ENCODE measurements at places on chromosomes 4 and X. TPM values are rescaled to one million over a fixed set of nuclear protein-coding genes. Genes with fewer than 3 reads are reported as not detected.
A peak's percentile ranks its signal among the peaks of the same experiment; 100 is the strongest.

- H3K27ac ChIP-seq: no peak overlapping the region
- H3K4me3 ChIP-seq: peak overlapping the region; percentile 61
- H3K27me3 ChIP-seq: no peaks in the 10 kb centered on the region
- H3K36me3 ChIP-seq: no peaks in the 10 kb centered on the region
These were observed 446 bp upstream of the UBE2A start for GRCh38 chrX:119573840-119574393.

The DCLK2 gene
- total RNA-seq: 0.37 TPM

DNA sequence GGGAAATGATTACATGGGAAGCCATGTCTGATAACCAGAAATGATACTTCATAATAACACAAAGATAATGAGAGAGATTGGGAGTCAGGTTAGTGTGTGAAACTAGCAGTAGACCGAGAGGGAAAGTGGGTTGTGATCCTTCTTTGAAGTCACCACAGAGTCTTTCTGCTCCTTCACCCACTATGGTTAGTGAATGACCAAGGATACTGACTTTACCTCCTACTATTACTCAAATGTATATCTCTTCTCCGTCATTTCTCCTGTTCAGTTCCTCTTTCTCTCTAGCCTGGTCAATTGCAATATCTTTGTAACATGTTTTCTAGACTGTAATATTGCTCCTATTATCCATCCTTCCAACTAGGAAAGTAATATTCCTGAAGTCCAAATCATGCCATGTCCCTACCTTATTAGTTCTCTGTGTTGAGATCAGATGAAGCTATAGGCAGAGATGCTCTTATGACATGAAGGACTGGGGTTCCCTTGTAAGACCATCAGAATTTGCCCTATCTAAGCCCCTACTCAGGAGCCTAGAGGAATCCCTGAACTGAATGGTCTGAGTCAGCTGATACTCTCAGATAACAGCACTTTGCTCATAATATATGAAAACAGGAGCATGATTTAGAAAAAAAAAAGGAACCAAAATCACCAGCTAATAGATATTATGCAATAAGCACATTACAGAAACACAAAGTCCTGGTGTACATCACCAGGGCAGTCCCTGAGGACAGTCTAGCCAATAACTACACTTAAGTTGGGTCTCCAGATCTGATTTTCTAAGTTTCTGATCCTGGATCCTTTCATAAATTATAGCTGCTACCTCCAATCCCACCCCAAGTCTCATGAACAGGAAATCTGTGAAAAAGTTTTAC, 81.2 kb downstream of the SHROOM3 start:
- no peaks in the 10 kb centered on the region for H3K36me3 ChIP-seq
- H3K27me3 ChIP-seq: no peaks in the 10 kb centered on the region
- H3K4me1 ChIP-seq: no peaks in the 10 kb centered on the region
- H3K27ac ChIP-seq: no peak overlapping the region

The EMCN gene
- total RNA-seq: not detected

DNA sequence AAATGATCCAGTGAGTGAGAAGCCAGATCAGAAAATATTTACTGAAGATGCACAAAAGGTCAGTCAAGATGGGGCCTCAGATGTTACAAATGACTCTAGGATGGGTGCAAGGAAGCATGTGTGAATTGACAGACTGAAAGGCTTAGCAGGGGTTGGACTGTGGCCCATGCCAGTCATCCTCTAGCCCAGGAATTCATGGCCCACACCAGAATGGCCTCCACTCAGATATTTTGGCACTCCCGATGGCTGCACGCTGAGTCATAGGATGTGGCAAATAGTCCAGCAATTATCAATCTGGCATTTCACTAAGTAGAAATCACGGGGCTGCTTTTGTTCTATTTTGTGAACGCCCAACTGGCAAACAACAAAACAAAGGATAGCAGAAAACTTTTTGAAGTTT, 406.5 kb downstream of the IQCM start:
- no peak for DNase-seq
- no peaks in the 10 kb centered on the region for H3K27me3 ChIP-seq
- no peaks in the 10 kb centered on the region for H3K4me1 ChIP-seq
- no peaks in the 10 kb centered on the region for H3K36me3 ChIP-seq

- H3K36me3 ChIP-seq: no peaks in the 10 kb centered on the region
- H3K4me1 ChIP-seq: no peaks in the 10 kb centered on the region
- no peak for DNase-seq
These were observed 485.7 kb upstream of the HS3ST1 start for GRCh38 chr4:11914406-11914805.

The GPRASP3 gene
- 19.8 TPM for total RNA-seq

GRCh38 chr4:80336582-80336981, 1.1 kb downstream of the CFAP299 start:
- H3K36me3 ChIP-seq: no peaks in the 10 kb centered on the region
- H3K27me3 ChIP-seq: peaks cover 9% of the 10 kb centered on the region
- DNase-seq: peak; percentile 50
- H3K4me3 ChIP-seq: 0 out of 2 replicates have a peak overlapping the region, but pooled peaks have one; percentile 84
- no peaks in the 10 kb centered on the region for H3K4me1 ChIP-seq

DNA sequence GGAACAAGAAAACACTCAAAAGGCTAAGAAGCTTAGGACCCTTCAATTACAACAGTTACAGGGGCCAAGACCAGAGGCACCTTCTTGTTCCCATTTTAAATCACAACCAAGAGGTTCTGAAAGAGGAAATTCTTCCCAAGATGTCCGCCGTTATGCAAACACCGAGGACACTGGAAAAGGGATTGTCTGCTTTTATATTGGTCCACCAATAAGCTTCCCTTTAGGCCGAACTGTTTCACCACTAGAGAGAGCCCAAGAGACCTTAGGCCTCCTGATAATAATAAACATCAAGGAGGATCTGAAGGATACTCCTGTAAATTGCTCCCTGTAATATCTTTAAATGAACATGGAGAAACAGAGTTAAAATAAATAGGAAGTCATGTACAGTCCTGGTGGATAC, 92.6 kb upstream of the NLRP2B start:
- no peak overlapping the region for H3K4me3 ChIP-seq
- no peak for DNase-seq
- no peaks in the 10 kb centered on the region for H3K36me3 ChIP-seq
- H3K27ac ChIP-seq: no peak overlapping the region
- no peaks in the 10 kb centered on the region for H3K27me3 ChIP-seq

The GRPR gene
- 18.5 TPM for total RNA-seq

- H3K36me3 ChIP-seq: no peaks in the 10 kb centered on the region
- DNase-seq: no peak
- no peak overlapping the region for H3K27ac ChIP-seq
- H3K4me1 ChIP-seq: no peaks in the 10 kb centered on the region
These were observed 2266.1 kb downstream of the PCDH7 start for GRCh38 chr4:32986236-32986635.

DNA sequence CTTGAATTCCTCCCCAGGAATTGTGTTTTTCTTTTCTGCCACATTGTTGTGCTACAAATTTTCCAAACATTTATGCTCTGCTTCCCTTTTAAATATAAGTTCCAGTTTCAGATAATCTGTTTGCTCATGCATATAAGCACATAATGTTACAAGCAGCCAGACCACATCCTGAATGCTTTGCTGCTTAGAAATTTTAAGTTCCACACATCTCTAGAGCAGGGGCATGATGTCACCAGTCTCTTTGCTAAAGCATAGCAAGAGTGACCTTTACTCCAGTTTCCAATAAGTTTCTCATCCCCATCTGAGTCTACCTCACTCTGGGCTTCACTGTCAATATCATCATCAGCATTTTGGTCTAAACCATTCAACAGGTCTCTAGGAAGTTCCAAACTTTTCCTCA, 932.5 kb downstream of the SH3BGRL start:
- H3K4me3 ChIP-seq: no peak overlapping the region
- no peaks in the 10 kb centered on the region for H3K27me3 ChIP-seq
- H3K36me3 ChIP-seq: no peaks in the 10 kb centered on the region
- H3K27ac ChIP-seq: no peak overlapping the region
- no peaks in the 10 kb centered on the region for H3K4me1 ChIP-seq

DNA sequence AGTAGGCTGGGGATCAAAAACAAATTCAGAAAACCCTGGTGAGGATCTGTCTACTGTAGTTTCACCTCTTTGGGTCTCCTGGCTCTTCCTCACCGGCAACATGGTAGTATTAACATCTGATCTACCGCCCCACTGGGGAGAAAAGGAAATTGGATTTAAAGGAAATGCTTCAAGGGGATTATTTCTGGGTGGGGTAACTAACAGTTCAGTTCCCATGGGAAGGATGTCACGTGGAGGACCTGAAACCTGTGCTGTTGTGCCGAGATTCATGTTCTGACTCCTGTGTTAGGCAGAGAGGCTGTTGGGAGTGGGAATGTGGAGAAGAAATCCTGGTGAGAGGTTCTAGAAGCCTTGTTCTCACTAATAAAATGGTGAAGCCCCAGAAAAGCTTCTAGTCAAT, 254.4 kb downstream of the BCOR start:
- DNase-seq: no peak
- no peaks in the 10 kb centered on the region for H3K27me3 ChIP-seq
- H3K4me1 ChIP-seq: no peaks in the 10 kb centered on the region

The TRIM2 gene
- 59.8 TPM for total RNA-seq

- H3K4me3 ChIP-seq: no peak overlapping the region
- no peaks in the 10 kb centered on the region for H3K4me1 ChIP-seq
- no peaks in the 10 kb centered on the region for H3K27me3 ChIP-seq
- H3K27ac ChIP-seq: no peak overlapping the region
These were observed 62.4 kb upstream of the PPARGC1A start for GRCh38 chr4:23952258-23952657.

The SCRG1 gene
- not detected for total RNA-seq

DNA sequence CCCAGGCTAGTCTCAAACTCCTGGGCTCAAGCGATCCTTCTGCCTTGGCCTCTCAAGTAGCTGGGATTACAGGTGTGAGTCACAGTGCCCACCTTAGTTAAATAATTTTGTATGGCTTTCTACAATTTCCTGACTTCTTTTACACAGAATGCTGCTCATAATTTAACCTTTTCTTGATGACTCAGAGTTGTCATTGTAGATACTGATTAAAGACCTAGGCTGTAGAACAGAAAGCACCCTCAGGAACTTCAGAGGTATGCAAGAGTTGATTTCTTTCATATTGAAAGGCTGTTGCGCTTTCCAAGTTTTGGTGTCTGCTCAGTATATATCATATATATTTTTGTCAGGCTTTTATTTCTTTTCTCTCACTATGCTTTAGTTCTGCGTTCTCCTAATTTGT, 21.1 kb upstream of the GPR34 start:
- H3K4me3 ChIP-seq: no peak overlapping the region
- H3K36me3 ChIP-seq: peaks cover 3% of the 10 kb centered on the region
- no peaks in the 10 kb centered on the region for H3K4me1 ChIP-seq

The PPARGC1A gene
- 1.4 TPM for total RNA-seq

DNA sequence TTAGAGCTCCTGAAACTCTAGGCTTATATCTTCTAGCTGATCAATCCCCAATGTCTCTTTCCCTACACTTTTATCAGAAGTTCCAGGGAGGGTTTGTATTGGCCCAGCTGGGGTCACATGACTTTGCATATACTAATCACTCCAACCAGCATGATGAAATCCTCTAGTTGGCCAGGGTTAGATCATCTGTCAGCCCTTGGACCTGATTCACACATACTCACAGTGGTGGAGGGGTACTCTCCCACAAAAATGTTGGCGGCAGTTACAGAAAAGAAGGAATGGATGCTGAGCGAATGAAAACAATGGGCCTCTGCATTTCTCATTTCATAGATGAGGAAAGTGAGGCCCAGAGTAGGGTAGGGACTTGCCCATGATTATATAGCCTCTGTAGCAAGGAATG, 151.1 kb downstream of the PJA1 start:
- peaks cover 2% of the 10 kb centered on the region for H3K4me1 ChIP-seq
- H3K27me3 ChIP-seq: no peaks in the 10 kb centered on the region
- H3K36me3 ChIP-seq: no peaks in the 10 kb centered on the region
- no peak overlapping the region for H3K4me3 ChIP-seq
- no peak for DNase-seq

- no peak for DNase-seq
- no peaks in the 10 kb centered on the region for H3K36me3 ChIP-seq
- no peak overlapping the region for H3K4me3 ChIP-seq
- no peaks in the 10 kb centered on the region for H3K27me3 ChIP-seq
These were observed 49.2 kb upstream of the SCRG1 start for GRCh38 chr4:173448103-173448502.

GRCh38 chr4:182795446-182796238, 121.5 kb downstream of the DCTD start:
- H3K4me3 ChIP-seq: no peak overlapping the region
- no peaks in the 10 kb centered on the region for H3K4me1 ChIP-seq
- no peak overlapping the region for H3K27ac ChIP-seq
- no peak for DNase-seq

GRCh38 chr4:100095729-100096595, 94.3 kb downstream of the DDIT4L start:
- H3K4me1 ChIP-seq: peaks cover 5% of the 10 kb centered on the region
- DNase-seq: no peak
- H3K4me3 ChIP-seq: no peak overlapping the region

DNA sequence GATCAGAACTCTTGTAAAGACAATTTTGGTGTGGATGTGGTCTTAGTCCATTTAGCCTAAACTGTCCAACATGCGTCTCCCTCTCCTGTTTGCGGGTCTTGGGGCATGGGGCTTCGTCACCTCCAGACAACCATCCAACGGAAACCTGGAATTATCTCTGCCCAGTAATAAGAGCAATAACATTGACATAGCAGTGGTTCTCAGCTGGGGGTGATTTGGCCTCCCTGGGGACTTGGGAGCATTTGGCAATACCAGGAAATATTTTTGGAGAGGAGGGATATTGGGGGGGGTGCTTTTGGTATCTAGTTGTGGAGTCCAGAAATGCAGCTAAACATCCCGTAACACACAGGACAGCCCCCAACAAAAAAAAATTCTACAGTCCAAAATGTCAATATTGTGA, 47.2 kb downstream of the SEL1L3 start:
- no peak overlapping the region for H3K27ac ChIP-seq
- peaks cover 10% of the 10 kb centered on the region for H3K4me1 ChIP-seq
- peaks cover 7% of the 10 kb centered on the region for H3K36me3 ChIP-seq

DNA sequence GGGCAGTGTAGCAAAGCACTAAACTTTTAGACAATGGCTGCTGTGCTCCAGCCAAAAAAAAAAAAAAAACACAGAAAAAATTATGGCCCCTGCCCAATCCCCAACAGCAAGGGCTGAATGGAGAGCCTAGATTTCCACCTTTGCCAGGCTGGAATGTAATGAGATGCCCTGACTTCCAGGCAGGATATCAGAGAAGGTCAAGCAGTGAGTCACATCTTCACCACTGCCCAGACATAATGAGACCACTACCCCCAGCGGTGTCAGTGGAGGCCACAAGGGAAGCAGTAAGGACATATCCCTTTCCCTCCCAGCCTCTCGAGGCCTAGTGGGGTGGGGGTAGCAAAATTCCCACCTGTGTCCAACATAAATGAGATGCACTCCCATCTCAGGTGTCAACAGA, 216.3 kb upstream of the LEF1 start:
- H3K27ac ChIP-seq: no peak overlapping the region
- no peak overlapping the region for H3K4me3 ChIP-seq
- no peak for DNase-seq
- no peaks in the 10 kb centered on the region for H3K4me1 ChIP-seq
- no peaks in the 10 kb centered on the region for H3K27me3 ChIP-seq

GRCh38 chr4:3199653-3200422, 49.1 kb upstream of the MSANTD1 start:
- no peaks in the 10 kb centered on the region for H3K4me1 ChIP-seq
- H3K27me3 ChIP-seq: no peaks in the 10 kb centered on the region
- DNase-seq: no peak
- H3K36me3 ChIP-seq: peaks cover 19% of the 10 kb centered on the region
- H3K27ac ChIP-seq: no peak overlapping the region
